ENCODE measurements at places on chromosomes 13 and 19.

DNA sequence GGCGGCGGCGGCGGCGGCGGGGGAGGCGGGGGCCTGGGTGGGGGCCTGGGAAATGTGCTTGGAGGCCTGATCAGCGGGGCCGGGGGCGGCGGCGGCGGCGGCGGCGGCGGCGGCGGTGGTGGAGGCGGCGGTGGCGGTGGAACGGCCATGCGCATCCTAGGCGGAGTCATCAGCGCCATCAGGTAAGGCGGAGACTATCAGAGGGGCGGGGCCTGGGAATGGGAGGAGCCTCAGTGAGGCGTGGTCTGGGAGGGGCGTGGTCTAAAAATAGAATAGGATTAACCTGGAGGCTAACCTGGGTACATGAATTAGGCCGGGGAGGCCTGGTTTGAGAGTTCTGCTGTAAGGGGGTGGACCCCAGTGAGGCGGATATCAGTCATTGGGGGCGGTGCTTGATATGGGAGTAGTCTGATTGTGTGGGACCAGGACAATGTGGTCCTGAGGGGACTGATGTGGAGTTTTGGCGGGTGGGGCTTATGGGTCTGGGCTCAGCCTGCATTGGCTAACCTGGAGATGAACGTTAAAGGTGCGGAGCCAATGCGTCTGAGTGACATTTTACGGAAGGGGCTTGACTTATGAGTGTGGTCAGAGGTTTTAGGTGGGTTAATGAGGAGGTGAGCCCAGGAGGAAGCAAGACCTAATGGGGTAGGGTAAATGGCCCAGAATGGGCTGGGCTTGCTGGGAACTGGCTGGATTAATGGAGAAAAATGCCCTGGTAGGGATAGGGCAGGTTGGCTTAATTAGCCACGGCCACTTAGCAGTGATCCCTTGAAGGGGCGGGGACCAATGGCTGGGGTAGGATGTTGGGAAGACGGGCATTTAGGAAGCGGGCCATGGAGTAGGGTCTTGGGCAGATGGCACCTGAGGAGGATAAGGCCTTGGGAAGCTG, 1.4 kb downstream of the CAPNS1 start:
- peak; percentile 83 for DNase-seq

- no peak for DNase-seq
Observed at GRCh38 chr13:91358387-91358782, 10.9 kb downstream of the MIR17HG start.

DNA sequence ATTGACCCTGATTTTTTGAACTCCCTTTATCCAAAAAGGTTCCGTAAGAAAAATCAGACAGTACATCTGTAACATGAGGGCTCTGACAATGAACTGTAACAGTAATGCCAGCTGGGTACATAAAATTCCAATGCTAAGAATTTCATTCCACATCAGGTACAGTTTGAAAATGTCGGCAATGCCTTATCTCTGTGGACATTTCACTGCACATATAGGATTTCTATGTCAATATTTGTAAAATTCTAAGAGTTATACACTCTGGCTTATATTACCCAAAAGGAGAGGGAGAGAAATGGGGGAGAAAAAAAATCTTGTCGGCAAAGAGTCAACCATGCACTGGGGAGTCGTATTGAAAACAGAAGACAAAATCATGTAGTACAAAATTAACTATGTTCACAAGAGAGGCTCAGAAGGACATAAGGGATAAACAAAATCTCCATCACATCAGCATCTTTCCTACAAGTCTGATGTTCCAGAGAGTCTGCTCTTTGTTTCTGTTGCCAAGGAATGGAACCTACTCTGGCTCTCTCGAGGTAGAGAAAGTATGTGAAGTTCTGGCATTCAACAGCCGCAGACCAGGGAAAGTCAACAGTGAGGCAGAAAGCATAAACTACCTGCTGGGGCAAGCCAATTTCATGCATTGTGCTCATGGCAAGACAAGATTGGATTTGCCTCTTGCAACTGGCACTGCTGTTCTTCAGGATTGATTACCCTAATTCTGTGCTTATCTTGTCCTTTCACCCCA, 72.4 kb downstream of the STARD13 start:
- DNase-seq, result no peak

DNA sequence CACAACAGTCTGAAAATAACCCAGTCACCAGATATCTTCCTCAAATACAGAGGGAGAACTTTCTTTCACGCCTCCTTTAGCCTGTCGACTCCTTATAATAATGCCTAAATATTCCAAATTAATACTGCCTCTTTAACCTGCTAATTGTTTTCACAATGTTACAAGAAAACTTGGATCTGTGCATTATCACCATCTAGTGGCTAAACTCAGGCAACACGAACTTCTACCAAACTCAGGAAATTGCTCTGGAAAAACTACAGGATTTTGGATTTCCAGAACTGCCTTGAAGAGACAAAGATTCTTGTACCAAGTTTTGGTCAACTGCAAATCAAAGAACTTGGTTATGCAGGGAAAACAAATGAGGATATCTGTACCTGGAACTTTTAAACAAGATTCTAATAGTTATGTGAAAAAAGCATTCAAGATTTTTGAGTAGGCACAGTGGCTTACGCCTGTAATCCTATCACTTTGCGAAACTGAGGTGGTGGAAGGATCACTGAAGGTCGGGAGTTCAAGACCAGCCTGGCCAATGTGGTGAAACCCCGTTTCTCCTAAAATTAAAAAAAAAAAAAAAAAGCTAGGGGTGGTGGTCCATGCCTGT, 10.8 kb downstream of the CLN5 start:
- DNase-seq, result no peak

GRCh38 chr13:26528527-26528926, 29.0 kb upstream of the WASF3 start:
- no peak for DNase-seq

GRCh38 chr19:18265582-18265981, 8.7 kb downstream of the IQCN start:
- DNase-seq, result no peak

- DNase-seq, result no peak
Observed at GRCh38 chr19:51091126-51091525, 8.4 kb upstream of the KLK14 start.

GRCh38 chr19:30870876-30871275, 478.4 kb downstream of the TSHZ3 start:
- no peak for DNase-seq

DNA sequence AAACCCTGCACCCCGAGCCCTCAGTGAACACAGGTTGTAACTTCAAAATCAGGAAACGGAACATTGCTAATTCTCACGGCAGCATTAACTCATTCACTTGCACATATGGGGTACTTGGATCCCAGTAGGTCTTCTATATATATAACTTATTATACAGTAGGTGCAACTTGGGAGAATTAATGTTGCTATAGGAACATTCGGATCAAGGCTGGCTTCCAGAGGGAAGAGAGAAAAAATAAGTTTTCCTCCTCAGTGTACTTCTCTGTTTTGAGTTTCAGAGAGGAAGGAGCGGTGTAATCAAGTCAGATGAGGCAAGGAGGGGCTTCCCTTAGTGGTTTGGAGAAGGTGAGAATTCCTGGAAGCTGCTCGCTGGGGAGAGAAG, 90.9 kb upstream of the ZNF507 start:
- no peak for DNase-seq

DNA sequence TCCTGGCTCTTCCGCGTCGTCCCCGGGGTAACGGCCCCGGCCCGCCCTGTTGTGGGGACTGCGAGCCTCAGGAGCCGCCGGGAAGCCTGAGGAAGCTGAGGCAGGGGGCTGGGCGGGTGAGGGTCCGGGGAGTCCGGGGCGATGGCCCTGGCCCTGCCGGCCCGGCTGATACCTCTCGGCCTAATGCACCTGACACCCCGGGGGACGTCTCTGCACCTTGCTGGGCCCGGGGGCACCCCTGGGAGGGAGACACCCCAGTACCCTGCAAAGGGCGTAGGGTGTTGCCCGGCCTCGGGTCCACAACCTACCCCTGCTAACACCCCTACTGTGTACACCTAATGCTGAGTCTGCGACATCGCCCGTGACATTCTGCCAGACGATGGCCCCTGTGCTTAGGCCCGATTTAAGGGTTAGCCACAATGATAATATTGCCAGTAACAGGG, 410 bp downstream of the PIN1 start:
- no peak for DNase-seq

DNA sequence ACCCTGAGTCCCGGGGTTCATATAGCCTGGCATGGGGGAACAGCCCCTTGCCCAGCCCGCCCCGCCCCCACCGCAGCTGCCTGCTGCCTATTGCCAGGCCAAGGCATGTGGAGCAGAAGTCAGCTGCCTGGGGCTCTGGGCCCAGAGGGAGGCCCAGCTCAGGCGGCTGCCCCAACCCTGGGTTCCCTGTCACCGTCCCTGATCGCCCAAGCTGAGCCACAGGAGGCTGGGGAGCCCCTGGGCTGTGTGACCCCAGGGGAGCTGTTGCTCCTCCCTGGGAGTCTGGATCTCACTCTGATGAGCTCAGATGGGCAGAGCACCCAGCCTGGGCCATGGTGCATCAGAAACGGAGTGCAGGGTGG, 1.4 kb downstream of the PLIN4 start:
- no peak for DNase-seq

DNA sequence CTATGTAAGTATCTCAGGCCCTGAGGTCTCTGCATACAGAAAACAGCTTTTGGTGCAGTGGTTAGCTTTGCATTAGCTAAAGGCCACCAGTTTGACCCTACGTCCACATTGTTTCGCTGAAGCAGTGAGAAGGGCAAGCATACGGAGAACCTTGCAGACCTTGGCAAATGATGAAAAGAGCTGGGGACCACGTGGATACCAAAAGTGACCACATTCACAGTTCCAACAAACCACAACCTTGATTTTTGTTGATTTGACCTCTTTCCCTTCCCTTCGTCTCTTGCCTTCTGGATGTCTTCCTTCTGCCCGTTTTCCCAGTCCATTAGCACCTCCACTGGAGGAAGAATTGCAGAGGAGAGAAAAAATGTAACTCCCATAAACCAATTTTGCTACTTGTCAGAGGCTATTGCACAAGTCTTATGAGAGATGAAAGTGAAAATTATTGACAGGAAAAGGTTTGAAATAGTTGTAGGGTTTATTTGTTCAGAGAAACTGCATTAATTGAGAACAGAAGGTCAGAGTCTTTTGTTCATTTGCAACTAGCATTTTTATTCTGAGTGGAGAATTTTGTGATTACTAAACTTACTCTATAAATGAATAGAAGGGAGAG, 293.9 kb upstream of the HTR2A start:
- no peak for DNase-seq

DNA sequence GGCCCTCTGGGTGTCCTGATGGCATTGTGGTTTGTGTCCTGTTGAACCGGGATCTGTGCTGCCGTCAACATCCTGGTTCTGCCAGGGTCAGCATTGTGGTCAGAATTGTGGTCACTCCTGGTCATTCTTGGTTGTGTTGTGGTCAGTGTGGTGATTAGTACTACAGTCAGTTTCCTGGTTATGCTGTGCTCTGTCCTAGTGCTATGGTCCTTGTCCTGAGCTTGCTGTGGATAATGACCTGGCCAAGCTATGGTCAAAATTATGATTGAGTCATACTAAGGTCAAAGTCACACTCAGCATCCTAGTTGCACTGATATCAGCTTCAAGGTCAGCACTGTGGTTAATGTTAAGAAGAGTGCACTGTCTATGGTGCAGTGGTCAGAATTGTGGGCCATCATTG, 4.5 kb upstream of the OLFM2 start:
- DNase-seq, result no peak

- DNase-seq, result peak; percentile 6
Observed at GRCh38 chr13:95301968-95302393, 730 bp upstream of the ABCC4 start.

DNA sequence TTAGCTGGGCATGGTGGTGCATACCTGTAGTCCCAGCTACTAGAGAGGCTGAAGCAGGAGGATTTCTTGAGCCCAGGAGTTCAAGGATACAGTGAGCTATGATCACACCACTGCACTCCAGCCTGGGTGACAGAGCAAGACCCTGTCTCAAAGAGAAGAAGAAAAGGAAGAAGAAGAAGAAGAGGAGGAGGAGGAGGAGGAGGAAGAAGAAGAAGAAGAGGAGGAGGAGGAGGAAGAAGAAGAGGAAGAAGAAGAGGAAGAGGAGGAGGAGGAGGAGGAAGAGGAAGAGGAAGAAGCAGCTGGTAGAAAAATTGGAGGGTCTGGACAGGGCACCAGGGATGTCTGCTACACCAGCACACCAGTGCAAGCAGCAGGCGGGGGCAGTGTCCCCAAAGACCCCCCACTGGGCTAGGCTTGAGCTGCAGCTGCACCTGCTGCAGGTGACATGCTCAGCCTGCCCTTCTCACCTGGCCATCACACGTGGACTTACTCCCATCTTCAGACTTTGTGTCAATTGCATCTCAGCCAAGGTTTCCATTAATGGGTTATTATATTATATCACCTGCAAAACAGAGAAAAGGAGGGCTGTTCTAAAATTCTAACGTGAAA, 180.9 kb upstream of the ZNF507 start:
- DNase-seq, result no peak

DNA sequence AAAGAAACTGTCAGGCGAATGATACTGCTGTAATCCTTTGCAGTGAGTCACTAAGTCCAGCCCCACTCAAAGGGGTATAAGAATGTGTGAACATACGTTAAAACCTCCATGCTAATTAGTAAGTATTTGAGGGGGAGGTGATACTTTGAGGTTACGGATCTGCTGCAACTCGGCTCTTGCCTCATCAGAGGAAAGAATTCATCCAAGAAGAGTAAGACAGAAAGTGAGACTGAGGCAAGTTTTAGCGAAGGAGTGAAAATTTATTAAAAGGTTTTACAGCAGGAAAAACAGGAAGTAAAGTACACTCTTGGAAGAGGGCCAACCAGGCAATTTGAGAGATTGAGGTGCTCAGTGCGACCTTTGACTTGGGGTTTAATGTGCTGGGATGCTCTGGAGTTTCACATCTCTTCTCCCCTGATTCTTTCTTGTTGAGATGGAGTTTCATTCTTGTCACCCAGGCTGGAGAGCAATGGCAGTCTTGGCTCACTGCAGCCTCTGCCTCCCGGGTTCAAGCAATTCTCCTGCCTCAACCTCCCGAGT, 9.8 kb downstream of the CLEC4M start:
- DNase-seq, result no peak

GRCh38 chr19:31675193-31675913, 326.1 kb upstream of the TSHZ3 start:
- DNase-seq, result no peak

- no peak for DNase-seq
Observed at GRCh38 chr19:3672993-3673392, 27.3 kb downstream of the PIP5K1C start.

- DNase-seq, result no peak
Observed at GRCh38 chr13:94332359-94333096, 147.0 kb downstream of the DCT start.

DNA sequence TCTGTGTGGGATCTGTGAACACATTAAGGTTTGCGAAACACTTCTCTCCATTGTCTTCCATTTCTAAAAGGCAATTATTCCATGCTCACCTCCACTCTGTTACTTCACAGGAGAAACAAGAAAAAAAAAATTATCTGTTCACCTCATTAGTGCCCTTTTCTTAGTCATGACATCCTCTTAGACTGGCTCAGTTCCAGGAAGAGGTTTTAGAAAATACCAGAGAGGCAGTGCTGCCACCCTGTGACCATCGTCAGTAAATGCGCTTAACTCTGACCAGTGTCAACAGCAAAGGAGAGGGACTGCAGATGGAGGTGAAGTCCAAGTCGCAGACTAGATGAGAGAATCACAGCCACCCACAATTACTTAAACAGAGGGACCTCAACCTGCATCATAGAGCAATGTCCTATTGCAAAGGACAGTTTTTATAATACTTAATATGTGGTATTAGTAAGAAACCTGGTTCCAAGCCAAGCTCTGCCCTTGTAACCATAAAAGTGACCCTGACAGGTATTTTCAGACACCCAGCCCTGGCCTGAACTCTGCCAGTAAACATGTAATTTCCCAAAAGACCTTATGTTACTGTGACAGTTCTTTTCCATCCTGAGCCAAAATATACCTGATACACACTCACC, 19.4 kb downstream of the CEACAM21 start:
- DNase-seq, result no peak

GRCh38 chr19:32404933-32405430, 588 bp upstream of the DPY19L3 start:
- no peak for DNase-seq
